Activated T-helper 2 cell treated with anti-CD3 and anti-CD28 coated beads, Interferon-gamma antibody, Interleukin-2, Interleukin-4, amounts not matched to agents 10 μg/mL and 5 μg/mL and 100 μg/mL, durations not matched to agents 14 hours and 24 hours and 36 hours (primary cell): ENCODE measurements at places on chromosomes 5 and 9. TPM values are rescaled to one million over a fixed set of nuclear protein-coding genes. Genes with fewer than 3 reads are reported as not detected.

DNA sequence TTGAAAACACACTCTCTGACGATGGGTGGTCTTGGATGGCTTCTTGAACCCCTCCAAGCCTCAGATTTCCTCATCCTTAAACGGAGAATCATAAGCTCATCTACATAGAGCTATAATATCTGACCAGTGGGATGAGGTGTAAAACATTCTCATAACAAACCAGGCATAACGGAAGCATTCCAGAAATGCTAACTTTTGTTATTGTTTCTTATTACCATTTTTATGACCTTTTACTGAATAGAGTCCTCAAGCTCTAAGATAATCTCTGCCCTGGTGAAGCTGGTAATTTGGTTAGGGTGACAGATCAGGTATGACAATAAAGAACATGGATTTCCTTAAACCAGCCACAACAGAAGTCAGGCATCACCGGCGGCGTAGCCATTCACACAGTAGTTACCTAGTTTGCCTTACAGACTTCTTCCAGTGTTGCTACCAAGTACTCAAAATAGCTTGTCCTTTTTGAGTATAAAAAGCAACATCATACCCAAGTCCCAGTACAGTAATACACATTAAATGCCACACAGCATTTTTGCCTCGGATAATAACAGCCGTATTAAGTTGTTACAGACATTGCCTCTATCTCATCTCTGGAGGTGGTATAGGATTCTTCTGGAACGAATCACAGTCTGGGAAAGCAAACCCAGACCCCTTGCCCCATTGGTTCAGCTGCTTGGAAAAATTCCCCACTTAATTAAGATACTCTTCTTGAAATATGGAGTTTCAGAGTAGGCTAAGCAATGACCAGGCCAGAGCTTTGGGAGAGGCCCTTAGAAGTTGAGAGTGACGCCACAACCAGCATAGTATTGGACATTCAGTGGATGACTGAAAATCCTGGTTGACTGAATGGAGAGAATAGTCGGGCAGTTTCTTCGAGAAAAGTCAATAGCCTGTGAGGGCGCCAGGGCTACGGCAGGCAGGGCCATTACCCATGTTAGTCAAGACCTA, 252.5 kb downstream of the SLIT3 start:
- H3K27me3 ChIP-seq: peaks cover 2% of the 10 kb centered on the region
- H3K27ac ChIP-seq: no peak overlapping the region
- no peaks in the 10 kb centered on the region for H3K4me1 ChIP-seq
- no peaks in the 10 kb centered on the region for H3K36me3 ChIP-seq
- no peak for DNase-seq
- H3K4me3 ChIP-seq: no peak overlapping the region

- H3K4me3 ChIP-seq: no peak overlapping the region
- no peaks in the 10 kb centered on the region for H3K36me3 ChIP-seq
- no peak overlapping the region for H3K27ac ChIP-seq
- H3K27me3 ChIP-seq: peaks cover 3% of the 10 kb centered on the region
- H3K4me1 ChIP-seq: no peaks in the 10 kb centered on the region
These were observed 711.8 kb upstream of the WWC1 start for GRCh38 chr5:167579693-167580055.

DNA sequence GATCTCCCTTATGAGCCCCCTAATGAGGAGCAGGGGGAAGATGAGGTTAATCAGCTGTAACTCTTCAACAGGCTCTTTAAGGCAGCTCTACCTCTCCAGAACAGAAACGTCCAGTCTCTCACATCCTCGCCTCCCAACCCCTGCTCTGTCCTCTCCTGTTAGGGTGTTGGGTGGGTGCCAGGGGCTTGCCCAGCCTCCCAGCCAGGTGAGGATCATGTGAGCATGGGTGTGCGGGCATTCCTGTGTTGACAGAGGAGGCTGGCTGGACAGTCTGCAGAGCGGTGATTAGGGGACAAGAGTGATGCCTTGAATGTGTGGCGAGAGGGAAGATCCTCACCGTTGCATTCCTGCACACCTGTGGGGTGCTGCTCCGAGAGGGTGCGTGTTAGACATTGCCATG, 51.7 kb downstream of the CCDC180 start:
- no peak for DNase-seq
- no peak overlapping the region for H3K4me3 ChIP-seq
- no peak overlapping the region for H3K27ac ChIP-seq
- no peaks in the 10 kb centered on the region for H3K36me3 ChIP-seq

DNA sequence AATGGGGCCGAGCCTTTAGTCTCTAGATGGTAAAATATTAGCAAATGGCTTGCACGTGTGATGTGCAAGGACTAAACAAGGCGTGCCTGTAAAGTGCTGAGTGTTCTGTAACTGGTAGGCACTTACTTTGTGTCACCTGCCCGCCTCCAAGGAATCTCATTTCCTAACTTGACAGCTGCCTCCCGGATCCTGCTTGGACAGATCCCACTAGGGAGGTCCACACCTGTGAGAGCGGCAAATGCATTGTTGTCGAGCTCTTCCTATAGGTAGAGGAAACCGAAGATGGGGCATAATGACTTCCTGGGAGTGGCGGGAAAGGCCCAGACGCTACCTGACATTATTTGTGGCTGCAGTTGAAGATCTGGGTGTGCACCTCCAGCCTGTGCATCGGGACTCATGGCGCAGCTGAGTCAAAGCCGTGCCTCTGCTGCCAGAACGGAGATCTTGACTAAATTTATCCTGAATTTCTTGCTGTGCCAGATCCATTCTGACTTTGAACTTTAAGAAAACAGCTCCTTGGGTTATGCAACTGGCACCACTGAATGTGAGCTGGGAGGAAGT, 79.8 kb downstream of the TENT4A start:
- DNase-seq: no peak
- no peak overlapping the region for H3K27ac ChIP-seq
- no peak overlapping the region for H3K4me3 ChIP-seq
- H3K27me3 ChIP-seq: peaks cover 19% of the 10 kb centered on the region
- no peaks in the 10 kb centered on the region for H3K36me3 ChIP-seq

DNA sequence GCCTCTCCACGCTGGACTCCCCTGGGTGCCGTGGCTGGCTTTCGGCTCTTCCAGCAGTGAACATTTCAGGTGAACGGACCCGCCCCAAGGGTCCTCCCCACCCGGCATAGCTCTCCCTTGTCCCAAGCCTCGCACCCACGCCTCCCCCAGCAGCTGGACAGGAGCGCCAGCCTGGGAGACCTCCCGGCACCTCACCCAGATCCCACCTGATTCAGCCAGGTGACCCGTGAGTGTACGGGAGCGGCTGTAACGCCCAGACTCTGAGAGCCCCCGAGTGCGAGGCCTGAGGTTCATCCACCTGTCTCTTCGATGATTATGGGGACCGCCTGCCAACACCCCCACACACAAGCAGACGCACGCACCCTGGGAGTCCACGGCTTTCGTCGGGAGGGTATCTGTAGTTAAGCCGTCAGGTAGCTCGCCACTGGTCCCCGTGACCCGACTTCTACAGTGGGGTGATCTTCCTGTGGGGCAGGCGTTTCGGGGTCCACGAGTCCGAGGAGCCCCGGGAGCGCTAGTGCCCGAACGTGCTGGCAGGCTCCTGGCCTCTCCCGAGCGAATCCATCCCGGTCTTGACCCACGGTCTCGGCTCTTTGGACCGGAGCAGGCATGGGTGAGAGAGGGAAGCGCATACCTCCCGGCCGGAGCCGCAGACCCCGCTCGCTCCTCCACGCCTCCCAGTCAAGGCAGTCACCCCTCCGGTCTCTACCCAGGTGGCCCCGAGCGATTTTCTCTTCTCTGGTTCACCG, 14.9 kb downstream of the TRIM7 start:
- H3K27ac ChIP-seq: peak overlapping the region; percentile 93
- H3K4me3 ChIP-seq: peak overlapping the region; percentile 94
- H3K4me1 ChIP-seq: peaks cover 14% of the 10 kb centered on the region
- no peaks in the 10 kb centered on the region for H3K36me3 ChIP-seq

GRCh38 chr5:171857489-171857876, 71.9 kb downstream of the SMIM23 start:
- no peaks in the 10 kb centered on the region for H3K27me3 ChIP-seq
- no peak for DNase-seq
- peaks cover 10% of the 10 kb centered on the region for H3K4me1 ChIP-seq
- H3K36me3 ChIP-seq: no peaks in the 10 kb centered on the region
- no peak overlapping the region for H3K4me3 ChIP-seq

- H3K4me3 ChIP-seq: no peak overlapping the region
- no peaks in the 10 kb centered on the region for H3K36me3 ChIP-seq
- DNase-seq: no peak
- H3K27me3 ChIP-seq: peaks cover 1% of the 10 kb centered on the region
These were observed 84.7 kb downstream of the CSNK1A1 start for GRCh38 chr5:149466457-149466972.

GRCh38 chr9:87545858-87546257, 48.2 kb downstream of the DAPK1 start:
- H3K4me3 ChIP-seq: no peak overlapping the region
- H3K27ac ChIP-seq: no peak overlapping the region
- no peak for DNase-seq

DNA sequence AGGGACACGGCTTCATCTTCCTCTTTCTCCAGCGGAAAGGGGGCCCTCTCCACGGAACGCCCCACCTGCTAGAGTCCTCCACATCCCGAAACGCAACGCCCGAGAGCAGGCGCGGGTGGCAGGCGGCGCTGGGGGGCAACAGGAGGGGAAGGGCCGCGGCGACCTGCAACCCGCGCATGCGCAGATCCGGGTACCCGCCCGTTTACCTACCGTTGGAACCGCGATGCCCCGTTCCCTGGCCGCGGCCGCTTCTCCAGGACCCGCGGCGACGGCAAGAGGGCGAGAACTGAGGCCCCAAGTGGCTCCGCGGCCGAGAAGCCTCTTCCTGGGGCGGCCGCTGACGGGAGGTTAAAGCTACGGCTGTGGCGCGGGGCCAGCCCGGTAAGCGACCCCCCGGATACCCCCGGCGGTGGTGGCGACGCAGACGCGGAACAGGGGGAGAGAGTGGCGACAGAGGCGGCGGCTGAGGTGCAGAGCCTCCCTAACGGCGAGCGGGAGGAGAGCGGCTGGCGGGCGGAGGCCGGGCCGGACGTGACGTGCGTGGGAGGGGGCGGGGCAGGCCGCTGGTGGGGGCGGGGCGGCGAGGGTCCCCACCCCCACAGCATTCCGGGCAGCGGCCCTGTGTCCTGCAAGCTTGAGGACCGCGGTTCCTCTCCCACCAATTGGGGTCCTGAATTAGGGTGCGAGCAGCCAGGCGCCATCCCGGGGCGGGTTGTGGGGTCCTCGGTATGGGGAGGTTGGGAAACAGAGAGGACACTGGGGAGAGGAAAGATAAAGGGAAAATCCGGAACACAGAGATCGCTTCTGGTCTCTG, at the start of gene FAM13B:
Gene FAM13B, minus strand, starts transcription at position 508 of the 814 bp plus-strand sequence. CDS start 13,968 bp downstream, outside the sequence.
- H3K27ac ChIP-seq: peak within 1 kb of the TSS; percentile 99
- peaks cover 28% of the 10 kb centered on the region for H3K36me3 ChIP-seq
- peak within 1 kb of the TSS; percentile 99 for H3K4me3 ChIP-seq
- peaks cover 53% of the 10 kb centered on the region for H3K4me1 ChIP-seq

GRCh38 chr5:174571662-174572397, 152.6 kb upstream of the MSX2 start:
- no peak overlapping the region for H3K27ac ChIP-seq
- peaks cover 4% of the 10 kb centered on the region for H3K27me3 ChIP-seq
- H3K4me3 ChIP-seq: no peak overlapping the region
- no peaks in the 10 kb centered on the region for H3K4me1 ChIP-seq
- DNase-seq: no peak
- no peaks in the 10 kb centered on the region for H3K36me3 ChIP-seq

- no peaks in the 10 kb centered on the region for H3K36me3 ChIP-seq
- DNase-seq: no peak
- no peak within 1 kb of the TSS for H3K27ac ChIP-seq
These were observed at the start of gene TNC for GRCh38 chr9:115117999-115118878. Gene TNC, minus strand, starts transcription at chr9:115118157. Its CDS starts 27,139 bp downstream, at chr9:115091018.

- peaks cover 49% of the 10 kb centered on the region for H3K27me3 ChIP-seq
- H3K4me3 ChIP-seq: no peak overlapping the region
- no peak overlapping the region for H3K27ac ChIP-seq
- H3K4me1 ChIP-seq: peaks cover 2% of the 10 kb centered on the region
These were observed 293.9 kb downstream of the ZSWIM6 start for GRCh38 chr5:61625681-61626621.

GRCh38 chr5:169548315-169548714, 35.3 kb upstream of the SPDL1 start:
- no peaks in the 10 kb centered on the region for H3K36me3 ChIP-seq
- peaks cover 5% of the 10 kb centered on the region for H3K4me1 ChIP-seq
- no peak for DNase-seq
- no peak overlapping the region for H3K4me3 ChIP-seq
- peaks cover 53% of the 10 kb centered on the region for H3K27me3 ChIP-seq
- no peak overlapping the region for H3K27ac ChIP-seq

DNA sequence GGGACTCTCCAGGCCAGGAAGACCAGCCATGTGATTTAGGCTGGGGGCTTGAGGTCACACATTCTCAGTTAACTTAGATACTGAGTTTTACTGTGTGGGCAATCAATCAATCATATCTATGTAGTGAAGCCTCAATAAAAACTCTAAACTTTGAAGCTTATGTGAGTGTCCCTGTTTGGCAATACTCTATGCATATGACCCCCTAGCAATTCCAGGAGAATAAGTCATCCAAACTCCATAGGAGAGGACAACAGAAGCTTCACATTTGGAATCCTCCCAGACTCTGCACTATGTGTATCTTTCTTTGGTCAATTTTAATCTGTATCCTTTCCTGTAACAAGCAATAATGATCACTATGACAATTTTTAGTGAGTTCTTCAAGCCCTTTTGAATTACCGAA, 216.8 kb upstream of the RGMB start:
- no peaks in the 10 kb centered on the region for H3K36me3 ChIP-seq
- no peak for DNase-seq
- H3K27ac ChIP-seq: no peak overlapping the region
- H3K4me3 ChIP-seq: no peak overlapping the region
- H3K4me1 ChIP-seq: no peaks in the 10 kb centered on the region

DNA sequence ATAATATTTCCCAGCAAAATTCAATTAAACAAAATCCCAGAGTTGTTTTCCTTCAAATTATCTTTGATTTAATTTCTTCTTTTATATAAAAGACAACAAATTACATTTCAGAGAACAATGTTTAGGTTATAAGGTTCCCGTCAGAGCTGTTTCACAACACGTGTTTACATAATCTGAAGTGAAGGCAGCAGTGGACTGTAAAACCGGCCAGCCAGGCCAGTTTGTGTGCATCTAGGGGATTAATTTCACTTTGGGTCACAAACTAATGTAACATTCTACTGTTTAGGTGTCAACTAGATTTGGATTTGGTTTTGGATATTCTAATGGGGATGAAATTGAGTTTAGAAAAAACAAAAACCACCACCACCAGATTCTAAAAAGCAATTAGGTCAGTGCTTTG, 86.5 kb upstream of the PLPP1 start:
- H3K4me1 ChIP-seq: peaks cover 11% of the 10 kb centered on the region
- DNase-seq: no peak

MEIKIN gene
- total RNA-seq: not detected in 2 replicates

HSPB3 gene
- not detected in 2 replicates for total RNA-seq

FRMD3 gene
- 0.34 and 0.51 TPM in 2 replicates for total RNA-seq

IFNA13 gene
- not detected in 2 replicates for total RNA-seq

SPATA31C1 gene
- not detected in 2 replicates for total RNA-seq

CTSL gene
- total RNA-seq: 13.4 and 14.1 TPM in 2 replicates

MARCHF11 gene
- not detected in 2 replicates for total RNA-seq

BARHL1 gene
- not detected in 2 replicates for total RNA-seq

WASHC1 gene
- 17.8 and 20.5 TPM in 2 replicates for total RNA-seq

CREBRF gene
- 8.4 and 8.7 TPM in 2 replicates for total RNA-seq

CDC20B gene
- 0.18 TPM in 1 of 2 replicates, not detected in the other for total RNA-seq

CTNND2 gene
- not detected in 2 replicates for total RNA-seq

NMUR2 gene
- not detected in 2 replicates for total RNA-seq

DEPDC1B gene
- total RNA-seq: 22.2 and 25.1 TPM in 2 replicates

SLC6A18 gene
- total RNA-seq: not detected in 2 replicates
